Daoy (cell line): ENCODE measurements at places on chromosomes 16 and 17. TPM values are rescaled to one million over a fixed set of nuclear protein-coding genes. Genes with fewer than 3 reads are reported as not detected.

Gene CLEC18B
- total RNA-seq: 2.9 TPM in 1 of 2 replicates, not detected in the other

Gene ADAD2
- not detected in 2 replicates for total RNA-seq

DNA sequence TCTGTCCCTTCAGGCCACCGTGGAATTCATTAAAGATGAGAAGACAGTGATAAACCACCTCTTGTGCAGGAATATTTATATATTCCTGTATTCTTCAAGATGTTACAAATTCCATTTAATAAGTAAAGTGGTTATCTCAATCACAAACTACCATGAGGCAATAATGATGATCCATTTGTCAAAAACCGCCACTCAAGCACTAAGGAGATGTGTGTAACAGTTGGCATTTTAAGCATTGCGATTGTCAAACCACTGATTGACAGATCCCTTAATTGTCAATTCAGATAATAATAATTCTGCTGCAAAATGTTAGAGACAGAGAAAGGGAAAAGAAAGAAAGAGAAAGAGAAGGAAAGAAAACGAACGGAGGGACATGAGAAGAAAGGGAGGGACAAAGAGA, 476.1 kb upstream of the RBFOX1 start:
- no peak for DNase-seq

DNA sequence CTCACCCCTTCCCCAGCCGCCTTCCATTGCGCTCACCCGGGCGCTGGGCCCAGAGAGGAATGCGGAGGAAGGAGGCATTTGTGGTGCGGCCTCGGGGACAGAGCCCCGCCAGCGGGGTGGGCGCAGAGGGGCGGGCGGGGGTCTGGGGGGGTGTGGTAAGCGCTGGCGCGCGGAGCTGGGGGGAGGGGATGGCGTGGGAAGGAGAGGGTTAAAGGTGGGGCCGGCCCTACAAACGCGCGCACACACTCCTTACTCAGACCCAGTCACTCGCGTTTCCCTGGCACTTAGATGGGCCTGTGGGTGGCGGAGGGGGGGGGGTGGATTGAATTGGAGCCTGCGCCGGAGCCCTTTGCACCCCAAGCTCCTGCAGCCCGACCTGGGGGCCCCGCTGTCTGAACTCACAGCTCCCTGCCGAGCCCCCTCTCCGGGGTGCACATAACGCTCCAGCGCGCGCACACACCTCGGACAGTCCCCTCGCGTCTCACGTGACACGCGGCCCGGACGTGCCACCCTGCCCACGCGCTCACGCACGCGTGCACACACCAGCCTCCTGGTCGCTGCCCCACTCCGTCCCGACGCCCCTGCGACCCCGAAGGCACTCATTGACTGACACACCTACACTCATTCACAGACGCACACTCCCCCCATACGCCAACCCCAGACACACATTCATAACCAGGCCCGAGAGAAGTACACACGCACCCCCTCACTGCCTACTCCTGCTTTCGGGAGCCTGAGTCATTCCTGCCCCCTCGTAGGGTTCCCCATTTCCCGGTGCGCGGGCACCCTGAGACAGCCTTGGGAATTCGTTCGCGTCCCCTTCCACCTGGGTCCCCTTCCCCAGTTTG, 844 bp downstream of the TBKBP1 start:
- peak; percentile 27 for DNase-seq

GRCh38 chr16:24552705-24553246, 13.4 kb downstream of the RBBP6 start:
- no peak for DNase-seq

DNA sequence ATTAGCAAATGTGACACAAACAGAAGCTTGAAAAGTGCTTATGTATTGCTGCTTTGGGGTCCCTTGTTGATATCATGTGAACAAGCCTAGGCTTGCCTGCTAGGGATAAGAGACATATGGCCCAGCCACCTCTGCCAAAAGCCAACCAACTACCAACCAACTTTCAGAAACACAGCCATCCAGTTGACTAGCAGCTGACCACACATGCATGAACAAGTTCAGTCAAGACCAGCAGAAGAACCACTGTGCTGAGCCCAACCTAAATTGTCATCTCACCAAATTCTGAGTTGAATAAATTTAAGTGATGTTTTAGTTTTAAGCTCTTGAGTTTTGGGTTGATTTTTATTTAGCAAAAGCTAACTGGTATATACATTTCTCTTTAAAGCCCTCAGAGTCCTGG, 3.5 kb downstream of the ERN2 start:
- DNase-seq: no peak

Gene TIMP2
- 47.2 and 53.1 TPM in 2 replicates for total RNA-seq

Gene TMEM114
- not detected in 2 replicates for total RNA-seq

DNA sequence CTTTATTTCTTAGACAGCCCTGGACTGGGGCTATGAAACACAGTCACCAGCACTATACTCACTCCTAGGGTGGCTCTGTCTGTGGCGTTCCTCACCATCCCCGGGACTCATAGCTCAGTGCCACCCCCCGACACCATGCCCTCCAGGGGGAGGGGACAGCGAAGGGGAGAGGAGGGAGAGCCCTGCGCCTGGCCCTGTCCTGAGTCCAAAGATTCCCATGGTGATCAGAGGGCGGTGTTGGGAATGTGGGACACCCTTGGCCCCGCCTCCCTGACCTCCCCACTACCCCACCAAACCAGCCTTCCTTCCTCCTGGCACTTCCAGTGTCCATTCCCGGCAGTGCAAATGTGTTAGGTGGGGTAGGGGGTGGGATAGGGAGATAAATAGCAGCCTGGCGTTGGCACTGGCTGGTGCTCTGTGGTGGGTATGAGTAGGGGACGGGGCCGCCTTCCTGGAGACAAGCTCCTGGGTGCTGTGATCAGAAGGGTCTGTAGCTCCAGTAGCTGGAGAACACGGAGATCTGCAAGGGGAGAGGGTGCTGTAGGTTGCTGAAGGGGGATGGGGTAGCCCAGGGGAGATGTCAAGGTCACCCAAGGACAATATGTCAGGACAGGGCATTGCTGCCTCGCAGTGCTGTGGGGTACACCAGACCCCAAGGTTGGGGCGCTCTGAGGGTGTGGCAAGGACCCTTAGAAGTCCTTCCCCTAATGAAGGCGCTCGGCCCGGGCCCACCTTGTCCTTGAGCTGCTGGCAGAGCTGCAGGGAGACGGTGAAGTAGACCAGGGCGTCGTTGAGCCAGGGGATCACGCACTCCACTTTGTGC, 2.0 kb downstream of the SMIM22 start:
- no peak for DNase-seq

GRCh38 chr17:64537488-64537887, 30.7 kb downstream of the CEP95 start:
- DNase-seq: no peak

- no peak for DNase-seq
These were observed 2.8 kb downstream of the CFAP119 start for GRCh38 chr16:30758988-30759491.

- no peak for DNase-seq
These were observed 3.9 kb upstream of the KRT33A start for GRCh38 chr17:41354536-41354935.

DNA sequence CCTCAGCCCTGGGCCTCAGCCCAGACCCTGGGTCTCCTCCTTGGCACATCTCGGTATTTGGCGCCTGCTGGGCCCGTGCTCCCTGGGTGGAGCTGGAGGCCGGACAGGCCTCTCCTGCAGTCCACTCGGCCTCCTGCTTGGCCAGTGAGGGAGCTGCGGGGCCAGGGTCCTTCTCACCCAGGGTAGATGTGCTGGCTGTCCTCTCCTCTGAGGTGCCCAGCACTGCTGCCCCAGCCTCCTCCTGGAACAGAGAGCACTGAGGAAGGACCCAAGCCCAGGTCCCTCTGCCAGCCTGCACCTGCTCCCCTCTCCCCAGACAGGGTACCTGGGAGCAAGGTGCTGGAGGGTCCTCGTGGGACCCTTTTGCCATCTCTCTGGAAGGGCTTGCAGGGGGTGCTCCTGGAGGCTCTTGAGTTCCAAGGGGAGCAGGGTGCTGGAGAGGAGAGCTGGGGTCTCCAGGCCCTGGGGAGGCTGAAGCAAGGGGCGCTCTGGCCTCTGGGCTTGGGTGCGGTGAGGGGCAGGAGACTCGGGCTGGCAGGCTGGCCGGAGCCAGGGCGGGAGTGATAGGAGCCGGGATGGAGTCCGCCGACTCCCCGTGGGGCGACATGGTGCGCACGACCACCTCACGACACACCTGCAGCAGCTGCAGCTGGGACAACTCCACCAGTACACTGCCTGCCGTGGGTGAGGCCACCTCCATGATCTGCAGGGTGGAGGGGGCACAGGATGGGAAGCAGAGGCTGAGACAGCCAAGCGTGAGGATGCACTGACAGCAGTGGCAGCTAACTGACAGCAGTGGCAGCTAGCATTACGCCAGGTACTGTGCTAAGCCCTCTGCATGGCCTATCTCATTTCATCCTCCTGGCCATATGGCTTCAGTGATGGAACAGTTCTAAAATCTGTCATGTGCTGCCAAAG, 17.8 kb downstream of the TSPOAP1 start:
- DNase-seq: no peak

DNA sequence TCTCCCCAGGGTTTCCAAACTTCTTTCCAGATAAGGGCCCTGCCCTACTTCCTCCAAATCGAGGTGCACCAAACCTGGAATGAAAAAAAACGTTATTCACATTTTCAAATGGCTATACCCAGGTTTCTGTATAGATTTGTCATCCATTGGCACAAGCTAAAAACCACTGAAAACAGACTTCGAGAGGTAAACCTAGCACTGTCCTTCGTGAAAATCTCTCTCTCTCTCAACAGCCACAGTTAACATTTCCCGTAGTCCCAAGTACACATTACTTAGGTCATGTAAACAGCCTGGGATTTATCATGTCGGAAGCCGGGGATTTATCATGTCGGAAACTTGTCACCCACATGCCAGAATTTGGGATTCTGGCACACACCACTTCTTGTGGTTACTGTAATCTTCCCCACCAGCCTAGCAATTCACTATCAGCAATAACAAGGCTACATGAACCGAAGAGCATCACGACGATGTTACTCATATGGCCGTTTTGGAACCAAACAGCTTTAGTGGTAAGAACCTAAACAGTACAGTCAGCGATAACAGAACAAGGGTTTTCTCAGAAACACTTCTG, 1.2 kb downstream of the DDX5 start:
- peak; percentile 47 for DNase-seq

GRCh38 chr16:56259425-56259779, 68.1 kb downstream of the GNAO1 start:
- no peak for DNase-seq

Gene STH
- total RNA-seq: not detected in 2 replicates

- peak; percentile 53 for DNase-seq
These were observed 23.0 kb upstream of the NSRP1 start for GRCh38 chr17:30093463-30094147.

- DNase-seq: no peak
These were observed 30.5 kb downstream of the CUEDC1 start for GRCh38 chr17:57924677-57925076.

DNA sequence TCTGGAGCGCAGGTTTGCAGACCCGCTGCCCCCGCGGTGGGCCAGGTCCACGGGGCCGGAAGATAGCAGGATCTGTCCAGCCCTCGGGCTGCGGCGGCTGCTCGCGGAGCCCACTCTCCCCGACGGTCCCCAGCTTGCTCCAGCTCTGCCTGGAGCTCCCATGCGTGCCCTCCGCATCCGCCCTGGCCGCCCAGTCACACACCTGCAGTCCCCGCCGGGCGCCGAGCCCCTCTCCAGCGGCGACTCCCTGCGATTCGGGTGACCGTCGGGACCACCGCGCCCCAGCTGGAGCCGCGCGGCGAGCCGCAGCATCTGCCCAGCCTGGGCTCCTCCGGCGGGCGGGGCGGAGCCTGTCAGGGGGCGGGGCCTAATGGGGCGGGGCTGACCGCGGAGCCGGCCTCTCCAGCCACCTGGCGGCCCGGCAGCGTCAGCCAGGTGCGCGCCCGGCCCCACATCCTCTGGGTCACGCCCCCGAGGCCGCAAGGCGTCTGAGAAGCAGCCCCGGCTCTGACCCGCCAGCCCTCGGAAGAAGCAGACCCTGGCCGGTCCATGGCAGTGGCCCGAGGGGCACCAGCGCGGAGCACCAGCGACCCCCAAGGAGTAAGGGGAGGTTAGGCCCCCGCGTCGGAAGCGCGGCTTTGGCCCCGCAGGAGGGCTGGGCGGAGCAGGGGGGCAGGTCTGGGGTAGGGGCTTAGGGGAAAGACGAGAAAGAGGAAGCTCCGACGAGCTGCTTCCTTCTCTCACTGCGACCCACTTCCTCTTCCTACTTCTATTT, at the start of gene PIK3R5:
Gene PIK3R5 (minus strand): TSS at position 314 of the 775 bp plus-strand sequence. CDS start 54,213 bp downstream, outside the sequence.
- no peak for DNase-seq

DNA sequence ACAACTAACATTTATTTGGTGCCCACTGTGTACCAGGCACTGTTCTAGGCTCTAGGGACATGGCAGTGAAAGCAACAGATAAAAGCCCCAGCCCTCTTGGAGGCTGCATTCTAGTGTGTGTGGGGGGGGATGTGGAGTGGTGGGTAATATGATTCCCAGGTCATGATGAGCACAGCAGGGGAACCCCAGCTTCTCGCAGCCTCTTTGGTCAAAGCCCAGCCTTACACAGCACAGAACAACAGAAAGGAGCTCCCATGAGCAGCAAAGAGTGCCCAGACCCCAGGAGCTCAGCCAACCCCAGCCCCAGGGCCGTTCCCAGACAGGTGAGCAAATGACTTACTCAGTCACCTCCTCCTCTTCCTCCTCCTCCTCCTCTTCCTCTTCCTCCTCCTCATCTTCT, 21.9 kb downstream of the CNGB1 start:
- DNase-seq: no peak

Gene NPEPPS
- total RNA-seq: 52.3 and 54.4 TPM in 2 replicates

- DNase-seq: peak; percentile 90
These were observed 384.9 kb downstream of the GRIN2A start for GRCh38 chr16:9797306-9797705.

DNA sequence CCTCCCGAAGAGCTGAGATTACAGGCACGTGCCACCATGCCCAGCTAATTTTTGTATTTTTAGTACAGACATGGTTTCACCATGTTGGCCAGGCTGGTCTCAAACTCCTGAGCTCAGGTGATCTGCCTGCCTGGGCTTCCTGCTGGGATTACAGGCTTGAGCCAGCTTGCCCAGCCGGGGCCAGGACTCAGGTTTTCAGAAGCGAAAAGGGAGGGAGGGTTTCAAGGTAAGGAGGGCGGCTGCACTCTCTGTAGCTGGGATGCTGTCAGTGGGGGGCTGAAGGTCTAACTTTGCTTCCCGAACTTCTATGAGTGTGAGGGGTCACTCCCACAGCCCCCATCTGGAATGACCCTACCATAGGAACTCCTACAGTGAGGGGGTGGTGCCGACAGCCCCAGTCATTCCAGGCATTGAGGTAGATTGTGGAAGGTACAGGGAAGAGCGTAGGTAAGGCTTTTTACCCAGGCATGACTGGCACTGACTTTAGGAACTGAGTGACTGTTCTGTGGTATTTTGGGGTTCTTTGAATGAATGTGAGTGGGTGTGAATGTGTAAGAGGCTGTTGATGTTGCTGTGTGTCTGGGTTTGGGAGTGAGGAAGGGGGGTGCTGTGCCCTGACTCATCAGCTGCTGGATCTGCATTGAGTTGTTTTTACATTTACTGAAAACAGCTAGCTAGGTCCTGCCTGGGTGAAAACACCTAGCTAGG, 3.8 kb upstream of the C1QL1 start:
- peak; percentile 78 for DNase-seq

Gene TCAP
- total RNA-seq: not detected in 2 replicates

GRCh38 chr16:4431023-4431422, 5.4 kb downstream of the DNAJA3 start:
- no peak for DNase-seq

- no peak for DNase-seq
These were observed 19.7 kb downstream of the MAP3K3 start for GRCh38 chr17:63641692-63642448.
